NCI-H2029 (cell line): ENCODE measurements at places on chromosomes 2 and 18.

GRCh38 chr2:12720278-12720620 lies 3.5 kb downstream of the TRIB2 start:
- DNase-seq: no peak

DNA sequence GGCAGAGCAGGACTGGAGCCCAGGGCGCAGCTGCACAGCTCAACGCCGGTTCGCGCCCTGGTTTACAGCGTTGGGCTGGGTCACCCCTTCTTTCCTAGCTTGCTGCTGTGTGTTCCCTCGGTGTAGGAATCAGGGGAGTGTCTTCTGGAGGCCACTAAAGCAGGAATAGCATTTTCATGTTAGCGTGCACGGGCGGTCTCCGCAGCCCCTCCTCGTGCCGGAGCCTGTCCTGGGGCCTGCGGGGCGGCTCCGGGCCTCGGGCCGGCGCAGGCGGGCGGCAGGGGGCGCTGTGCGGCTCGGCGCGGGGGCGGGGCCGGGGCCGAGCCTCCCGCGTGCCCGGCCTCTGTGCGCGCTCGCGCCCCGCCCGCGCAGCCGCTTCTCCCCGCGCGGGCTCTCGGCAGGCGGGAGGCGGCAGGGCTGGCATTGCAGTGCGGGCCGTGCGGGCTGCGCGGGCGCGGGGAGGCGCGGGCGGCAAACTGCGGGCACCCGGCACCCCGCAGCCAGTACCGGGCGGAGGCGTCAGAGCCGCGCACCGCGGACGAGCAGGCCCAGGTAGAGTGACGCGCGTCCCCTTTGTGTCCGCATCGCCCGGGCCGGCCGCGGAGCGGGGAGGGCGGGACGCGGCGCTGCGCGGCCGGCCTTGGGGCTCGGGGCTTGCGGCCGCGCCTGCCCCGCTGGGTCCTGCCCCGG lies at the start of gene RNF144A:
TSS of gene RNF144A (plus strand) at position 342 of the 690 bp plus-strand sequence. CDS start 79,515 bp downstream, outside the sequence.
- peak; percentile 63 for DNase-seq

DNA sequence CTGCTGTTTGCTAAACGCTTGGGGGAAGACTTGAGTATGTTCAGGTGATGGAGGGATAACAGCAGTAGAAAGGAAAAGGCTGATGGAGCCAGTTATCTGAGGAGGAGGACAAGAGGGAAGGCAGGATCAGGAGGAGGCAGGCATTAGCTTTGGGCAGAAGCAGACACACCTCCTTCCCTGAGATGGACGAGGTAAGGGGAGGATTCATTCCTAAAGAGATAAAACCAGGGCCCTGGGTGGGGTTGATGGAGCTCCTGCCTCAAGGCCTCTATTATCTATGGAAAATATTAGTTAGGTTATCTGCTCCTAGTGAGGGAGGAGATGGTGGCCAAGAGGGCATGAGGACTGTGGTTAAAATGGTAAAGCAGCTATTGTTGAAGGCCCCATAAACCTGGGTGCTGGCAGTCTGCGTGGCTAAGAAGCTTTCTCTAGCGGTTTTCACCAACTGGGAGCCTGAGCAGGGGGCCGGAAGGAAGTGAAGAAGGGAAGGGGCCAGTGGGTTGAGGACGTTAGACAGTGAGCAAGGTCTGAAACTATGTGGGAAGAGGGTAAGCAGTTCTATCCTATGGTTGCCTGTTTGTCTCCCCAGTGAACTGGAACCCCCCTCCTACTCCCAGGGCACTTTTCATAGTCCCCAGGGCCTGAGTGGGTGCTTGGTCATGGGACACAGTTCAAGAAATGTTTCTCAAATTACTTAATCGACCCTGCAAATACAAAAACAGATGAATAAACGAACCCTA lies 56.6 kb upstream of the HK2 start:
- DNase-seq: no peak

- DNase-seq: no peak
These were observed 113.2 kb downstream of the SH3BP4 start for GRCh38 chr2:235064976-235065375.

- no peak for DNase-seq
These were observed 41.8 kb upstream of the PSME4 start for GRCh38 chr2:54012538-54013141.

DNA sequence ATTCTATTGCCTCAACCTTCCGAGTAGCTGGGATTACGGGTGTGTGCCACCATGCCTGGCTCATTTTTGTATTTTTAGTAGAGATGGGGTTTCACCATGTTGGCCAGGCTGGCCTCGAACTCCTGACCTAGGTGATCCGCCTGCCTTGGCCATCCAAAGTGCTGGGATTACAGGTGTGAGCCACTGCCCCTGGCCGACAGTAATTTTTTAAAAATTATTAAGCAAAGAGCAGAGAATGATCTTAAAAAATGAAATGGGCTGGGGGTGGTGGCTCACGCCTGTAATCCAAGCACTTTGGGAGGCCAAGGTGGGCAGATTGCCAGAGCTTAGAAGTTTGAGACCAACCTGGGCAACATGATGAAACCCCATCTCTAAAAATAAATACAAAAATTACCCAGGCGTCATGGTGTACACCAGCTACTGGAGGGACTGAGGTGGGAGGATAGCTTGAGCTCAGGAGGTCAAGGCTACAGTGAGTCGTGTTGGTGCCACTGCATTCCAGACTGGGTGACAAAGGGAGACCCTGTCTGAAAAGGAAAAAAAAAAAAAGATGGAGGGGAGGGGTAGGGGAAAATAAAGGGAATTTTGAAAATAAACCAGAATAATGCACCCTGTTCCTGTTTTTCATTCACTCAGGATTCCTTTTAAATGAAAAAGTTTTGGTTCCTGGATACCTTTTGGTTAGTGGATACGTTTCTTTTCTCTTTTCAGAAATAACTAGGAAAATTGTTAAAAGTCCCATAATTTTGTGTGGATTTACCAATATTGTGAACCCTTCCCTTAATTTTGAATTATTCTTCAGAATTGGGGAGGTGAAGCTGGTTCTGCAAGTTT lies 33.9 kb downstream of the MAP4K4 start:
- DNase-seq: no peak

GRCh38 chr18:74652392-74652988 lies 54.8 kb downstream of the ZNF407 start:
- no peak for DNase-seq

DNA sequence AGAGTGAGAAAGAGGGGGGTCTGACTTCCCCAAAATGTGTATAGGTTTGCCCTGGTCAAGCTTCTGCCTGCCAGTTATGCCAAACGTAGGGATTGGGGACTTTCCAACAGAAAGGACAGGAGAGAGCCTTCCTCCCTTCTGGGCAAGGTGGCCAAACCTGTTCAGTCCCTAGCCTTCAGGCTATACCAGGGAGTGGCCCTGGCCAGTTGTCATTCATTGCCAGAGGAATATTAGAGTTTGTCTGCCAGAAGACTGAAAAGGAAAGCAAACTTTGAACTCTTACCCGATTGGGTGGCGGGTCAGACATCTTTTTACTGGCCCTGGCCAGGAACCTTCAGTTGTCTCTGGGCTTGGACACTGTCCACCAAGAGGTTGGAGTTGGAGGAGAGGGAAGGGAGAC lies 22.1 kb downstream of the RAB3GAP1 start:
- DNase-seq: no peak
